ENCODE measurements at places on chromosomes 1 and 21. TPM values are rescaled to one million over a fixed set of nuclear protein-coding genes. Genes with fewer than 3 reads are reported as not detected.
A peak's percentile ranks its signal among the peaks of the same experiment; 100 is the strongest.

GRCh38 chr1:97904534-97904933, 16.3 kb downstream of the DPYD start:
- DNase-seq: no peak
- peak overlapping the region; percentile 69 for H3K27ac ChIP-seq
- peaks cover 32% of the 10 kb centered on the region for H3K4me1 ChIP-seq
- H3K27me3 ChIP-seq: no peaks in the 10 kb centered on the region
- H3K36me3 ChIP-seq: no peaks in the 10 kb centered on the region

DNA sequence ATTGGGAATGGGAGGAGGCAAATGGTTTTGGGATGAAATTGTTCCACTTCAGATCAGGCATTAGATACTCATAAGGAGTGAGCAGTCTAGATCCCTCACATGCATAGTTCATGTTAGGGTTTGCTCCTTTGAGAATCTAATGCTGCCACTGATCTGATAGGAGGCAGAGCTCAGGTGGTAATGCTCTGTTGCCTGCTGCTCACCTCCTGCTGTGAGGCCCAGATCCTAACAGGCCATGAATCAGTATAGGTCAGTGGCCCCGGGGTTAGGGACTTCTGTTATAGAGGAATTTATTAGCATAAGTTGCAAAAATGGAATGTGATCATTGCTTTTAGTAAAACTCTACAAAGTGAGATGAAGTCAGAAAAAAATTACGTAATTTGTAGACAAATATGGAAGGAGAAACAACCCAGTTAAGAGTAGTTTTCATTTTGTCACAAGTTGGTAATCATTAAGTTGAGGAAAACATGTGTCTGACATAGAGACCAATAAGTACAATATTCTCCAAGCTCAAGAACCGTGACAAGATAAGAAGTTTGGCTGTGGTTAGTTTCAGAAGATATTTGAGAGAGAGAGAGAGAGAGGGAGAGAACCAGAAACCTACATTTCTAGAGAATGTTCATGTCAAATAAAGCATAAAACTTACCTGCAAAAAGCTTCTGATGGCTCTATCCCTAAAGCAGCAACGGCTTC, 689.7 kb upstream of the PRMT6 start:
- DNase-seq: no peak
- H3K4me3 ChIP-seq: no peak overlapping the region
- H3K27ac ChIP-seq: no peak overlapping the region
- H3K27me3 ChIP-seq: no peaks in the 10 kb centered on the region
- H3K36me3 ChIP-seq: no peaks in the 10 kb centered on the region

- H3K36me3 ChIP-seq: peaks cover 2% of the 10 kb centered on the region
- peaks cover 2% of the 10 kb centered on the region for H3K4me1 ChIP-seq
- no peak for DNase-seq
These were observed 6.5 kb upstream of the NEGR1 start for GRCh38 chr1:72288886-72289285.

GRCh38 chr1:228415853-228416216, 826 bp downstream of the TRIM17 start:
- no peak for DNase-seq
- peak overlapping the region; percentile 56 for H3K4me3 ChIP-seq
- peaks cover 2% of the 10 kb centered on the region for H3K36me3 ChIP-seq

- no peak overlapping the region for H3K4me3 ChIP-seq
- peaks cover 3% of the 10 kb centered on the region for H3K27me3 ChIP-seq
- no peak overlapping the region for H3K27ac ChIP-seq
- H3K4me1 ChIP-seq: no peaks in the 10 kb centered on the region
- no peak for DNase-seq
- peaks cover 3% of the 10 kb centered on the region for H3K36me3 ChIP-seq
These were observed 70.1 kb upstream of the ARHGEF16 start for GRCh38 chr1:3384407-3384806.

DNA sequence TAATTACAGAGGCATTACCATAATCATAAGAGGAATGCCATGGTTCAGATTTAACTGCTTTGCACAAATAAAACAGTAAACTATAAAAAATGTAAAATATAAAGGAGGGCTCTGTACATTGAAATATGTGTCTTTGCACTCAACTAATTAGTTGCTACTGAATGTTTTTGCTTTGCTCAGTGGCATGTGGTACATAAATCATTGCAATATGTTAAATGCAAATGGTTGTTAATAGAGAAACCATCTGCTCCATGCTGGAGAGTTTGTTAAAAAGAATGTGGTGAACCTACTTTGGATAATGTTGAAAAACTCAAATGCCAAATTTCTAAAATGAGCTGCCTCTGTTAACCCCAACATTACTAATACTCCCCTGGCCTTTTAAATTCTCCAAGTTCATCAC, 201.5 kb downstream of the NTNG1 start:
- no peak overlapping the region for H3K4me3 ChIP-seq
- H3K27me3 ChIP-seq: no peaks in the 10 kb centered on the region
- DNase-seq: no peak
- H3K36me3 ChIP-seq: no peaks in the 10 kb centered on the region

CCDC181 gene
- total RNA-seq: 0.63 TPM

DNA sequence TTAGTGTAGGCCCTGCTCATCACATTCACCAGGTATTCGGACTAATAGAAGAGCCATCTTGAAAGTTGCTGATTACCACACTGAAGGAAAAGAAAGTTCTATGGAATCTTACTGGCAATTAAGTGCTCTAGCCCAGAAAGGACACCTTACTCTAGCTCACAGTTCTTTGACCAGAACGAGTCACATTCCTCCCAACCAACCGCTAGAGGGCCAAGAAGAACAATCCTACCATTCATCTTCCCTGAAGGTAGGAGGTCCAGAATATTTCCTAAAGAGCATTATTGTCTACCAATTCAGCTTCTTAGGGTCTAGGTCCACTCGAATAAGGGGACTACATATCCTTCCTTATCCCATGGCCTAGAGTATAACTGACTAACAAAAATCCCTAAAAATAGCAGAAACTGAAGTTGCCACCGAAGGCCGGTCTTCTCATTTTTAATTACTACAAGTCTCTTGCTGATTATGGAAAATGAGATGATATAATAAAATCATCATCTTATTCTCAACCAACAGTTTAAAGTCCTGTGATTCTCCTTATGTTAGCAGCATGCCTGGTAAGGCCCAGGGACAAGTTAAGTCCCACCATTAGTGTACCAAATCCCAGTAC, 2.7 kb upstream of the FMO1 start:
- no peak for DNase-seq
- peaks cover 2% of the 10 kb centered on the region for H3K36me3 ChIP-seq
- H3K27ac ChIP-seq: no peak overlapping the region
- peaks cover 49% of the 10 kb centered on the region for H3K27me3 ChIP-seq

DNA sequence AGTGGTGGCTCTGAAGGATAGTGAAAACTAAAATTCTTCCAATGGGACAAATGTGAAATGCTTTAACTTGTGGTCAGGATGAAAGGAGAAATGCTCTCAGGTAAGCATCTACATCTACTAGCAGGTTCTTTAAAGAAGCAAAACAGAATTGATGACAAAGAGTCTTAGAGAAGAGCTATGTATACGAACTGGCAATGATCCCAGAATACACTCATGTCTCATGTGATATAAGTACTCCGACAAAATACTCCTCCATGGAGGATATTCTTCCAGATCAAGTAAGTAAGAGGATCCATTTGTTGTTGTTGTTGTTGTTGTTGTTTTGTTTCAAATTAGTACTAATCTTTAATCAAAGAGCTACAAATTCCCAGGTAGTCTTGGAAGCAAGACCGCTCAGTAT, 174.0 kb upstream of the ATP1B1 start:
- no peaks in the 10 kb centered on the region for H3K36me3 ChIP-seq
- no peak overlapping the region for H3K4me3 ChIP-seq
- no peaks in the 10 kb centered on the region for H3K4me1 ChIP-seq
- DNase-seq: no peak

DNA sequence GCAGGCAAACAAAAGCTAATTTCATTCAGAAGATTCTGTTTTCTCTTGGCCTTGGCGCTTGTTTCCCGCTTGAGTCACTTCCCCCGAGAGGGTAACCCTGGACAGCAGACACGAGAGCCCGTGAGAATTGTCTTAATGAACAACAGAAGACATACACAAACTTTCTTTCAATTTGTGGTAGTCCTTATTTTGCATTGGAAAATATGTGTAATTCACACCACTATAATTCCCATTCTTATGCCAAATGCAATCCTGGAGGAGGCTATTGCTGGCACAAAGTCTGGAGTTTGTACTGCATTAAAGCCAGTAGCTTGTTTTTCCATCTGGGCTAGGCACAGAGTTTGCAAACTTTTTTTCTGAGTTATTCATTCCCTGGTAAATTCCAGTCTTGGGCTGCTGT, 109.8 kb upstream of the IVNS1ABP start:
- H3K27ac ChIP-seq: peak overlapping the region; percentile 39
- no peaks in the 10 kb centered on the region for H3K36me3 ChIP-seq
- no peak for DNase-seq
- no peaks in the 10 kb centered on the region for H3K27me3 ChIP-seq

- peaks cover 18% of the 10 kb centered on the region for H3K4me1 ChIP-seq
- H3K27ac ChIP-seq: no peak overlapping the region
- no peaks in the 10 kb centered on the region for H3K36me3 ChIP-seq
- H3K4me3 ChIP-seq: no peak overlapping the region
- DNase-seq: no peak
- H3K27me3 ChIP-seq: no peaks in the 10 kb centered on the region
These were observed 33.2 kb downstream of the LDLRAP1 start for GRCh38 chr1:25576459-25577133.

DNA sequence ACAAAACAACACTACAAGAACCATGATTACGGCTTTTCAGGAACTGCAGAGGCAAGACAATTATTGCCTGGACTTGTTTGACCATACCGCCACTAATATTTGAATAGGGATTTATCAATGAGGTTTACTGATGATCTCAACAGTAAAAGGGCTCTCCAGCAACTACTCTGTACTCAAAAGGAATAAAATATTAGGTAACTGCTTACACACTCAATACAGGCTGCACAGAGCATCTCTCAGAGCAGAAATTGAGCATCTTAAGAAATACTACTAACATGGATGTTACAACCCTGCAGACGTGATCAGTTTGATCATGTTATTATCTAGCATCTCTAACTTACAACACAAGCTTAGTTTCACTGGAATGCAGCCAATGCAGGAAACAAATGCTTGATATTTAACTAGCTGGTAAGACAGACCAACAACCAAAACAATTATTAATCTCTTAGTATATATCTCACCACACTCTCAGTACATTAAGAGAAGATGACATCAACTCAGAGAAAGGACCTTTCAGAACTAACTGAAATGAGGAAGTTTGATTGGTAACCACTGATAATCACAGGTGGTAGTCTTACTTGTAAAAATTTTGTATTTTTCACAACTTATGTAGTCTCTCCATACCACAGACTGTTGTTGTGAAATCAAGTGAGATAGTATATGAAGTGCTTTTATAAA, 52.2 kb downstream of the PUM1 start:
- H3K27me3 ChIP-seq: no peaks in the 10 kb centered on the region
- peaks cover 5% of the 10 kb centered on the region for H3K36me3 ChIP-seq
- no peak overlapping the region for H3K4me3 ChIP-seq

CYP2J2 gene
- not detected for total RNA-seq

GRCh38 chr1:226674892-226675714, 64.0 kb downstream of the ITPKB start:
- peaks cover 43% of the 10 kb centered on the region for H3K4me1 ChIP-seq
- no peak for DNase-seq
- H3K27me3 ChIP-seq: no peaks in the 10 kb centered on the region

CHAF1B gene
- 5.5 TPM for total RNA-seq

DNA sequence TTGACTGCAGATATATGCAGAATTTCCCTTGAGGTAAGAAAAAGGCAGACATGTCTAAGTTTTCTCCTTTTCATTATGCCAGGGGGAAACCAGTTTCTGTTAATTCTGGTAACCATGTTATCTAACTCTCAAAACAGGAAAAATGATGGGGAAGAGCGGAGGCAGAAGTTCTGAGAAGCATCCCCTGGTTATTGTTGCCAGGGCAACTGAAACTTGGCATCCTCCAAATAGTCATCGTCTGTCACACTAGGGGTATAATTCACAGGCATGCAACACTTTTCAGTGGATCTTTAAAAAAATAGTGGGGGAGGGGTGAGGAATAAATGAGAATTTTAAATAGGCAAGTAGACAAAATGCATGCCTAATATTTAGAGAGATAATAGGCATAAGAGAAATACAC, 715.3 kb upstream of the CXADR start:
- H3K27me3 ChIP-seq: no peaks in the 10 kb centered on the region
- DNase-seq: no peak
- peak overlapping the region; percentile 37 for H3K27ac ChIP-seq
- H3K4me1 ChIP-seq: peaks cover 52% of the 10 kb centered on the region
- no peaks in the 10 kb centered on the region for H3K36me3 ChIP-seq
- no peak overlapping the region for H3K4me3 ChIP-seq

OR2M7 gene
- total RNA-seq: not detected

LAMC2 gene
- total RNA-seq: 3.5 TPM

- H3K36me3 ChIP-seq: no peaks in the 10 kb centered on the region
- H3K4me3 ChIP-seq: no peak overlapping the region
- H3K4me1 ChIP-seq: peaks cover 7% of the 10 kb centered on the region
- no peak for DNase-seq
- H3K27ac ChIP-seq: no peak overlapping the region
- no peaks in the 10 kb centered on the region for H3K27me3 ChIP-seq
These were observed 13.0 kb downstream of the RGS1 start for GRCh38 chr1:192588546-192588945.

ITLN2 gene
- total RNA-seq: not detected

Data from osteocyte (in vitro differentiated cells).